ENCODE measurements at places on chromosomes 7 and 10.

GRCh38 chr10:132434405-132435005, 37.5 kb downstream of the PWWP2B start:
- no peak for DNase-seq

GRCh38 chr7:130950741-130951140, 216.7 kb upstream of the KLF14 start:
- no peak for DNase-seq

DNA sequence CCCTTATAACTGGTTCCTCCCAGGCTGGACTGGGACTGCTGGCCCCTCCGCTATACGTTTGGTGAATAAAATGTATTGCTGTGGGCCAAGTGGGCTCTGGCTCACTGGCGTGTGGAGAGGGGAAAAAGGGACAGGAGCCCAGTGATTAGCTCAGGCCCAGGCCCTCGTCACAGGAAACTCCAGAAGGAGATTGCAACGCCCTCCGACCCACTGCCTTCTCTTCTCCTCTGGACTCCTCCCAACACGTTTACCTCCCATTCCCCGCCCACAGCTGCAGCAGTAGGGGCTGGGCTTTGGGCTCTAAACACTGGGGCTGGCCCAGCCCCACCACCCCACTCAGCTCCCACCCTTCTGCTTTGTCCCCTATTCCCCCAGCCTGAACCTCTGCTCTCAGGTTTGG, 173.9 kb downstream of the NEURL1 start:
- DNase-seq = no peak

GRCh38 chr7:89887489-89887888, 266.8 kb upstream of the STEAP1 start:
- no peak for DNase-seq

GRCh38 chr7:138021889-138022288, 20.0 kb upstream of the CREB3L2 start:
- no peak for DNase-seq
